ENCODE measurements at places on chromosomes 5 and 9. TPM values are rescaled to one million over a fixed set of nuclear protein-coding genes. Genes with fewer than 3 reads are reported as not detected.

- H3K4me1 ChIP-seq = no peaks in the 10 kb centered on the region
- no peak overlapping the region for H3K27ac ChIP-seq
- no peak overlapping the region for H3K4me3 ChIP-seq
- H3K36me3 ChIP-seq = no peaks in the 10 kb centered on the region
- peak; percentile 71 for DNase-seq
Measured at GRCh38 chr5:58849921-58850667, 267.2 kb downstream of the RAB3C start.

- H3K27me3 ChIP-seq = no peaks in the 10 kb centered on the region
- H3K4me1 ChIP-seq = peaks cover 86% of the 10 kb centered on the region
- peak overlapping the region; percentile 95 for H3K27ac ChIP-seq
- H3K36me3 ChIP-seq = peaks cover 8% of the 10 kb centered on the region
- H3K4me3 ChIP-seq = no peak overlapping the region
- DNase-seq = peak; percentile 65
Measured at GRCh38 chr9:95023217-95024003, 294.1 kb downstream of the FANCC start.

- H3K36me3 ChIP-seq = no peaks in the 10 kb centered on the region
- no peaks in the 10 kb centered on the region for H3K4me1 ChIP-seq
- no peaks in the 10 kb centered on the region for H3K27me3 ChIP-seq
- no peak overlapping the region for H3K27ac ChIP-seq
- no peak overlapping the region for H3K4me3 ChIP-seq
Measured at GRCh38 chr5:61969347-61969746, 336.7 kb upstream of the KIF2A start.

- no peaks in the 10 kb centered on the region for H3K4me1 ChIP-seq
- no peak for DNase-seq
- no peaks in the 10 kb centered on the region for H3K27me3 ChIP-seq
Measured at GRCh38 chr9:85431339-85432102, 310.2 kb downstream of the AGTPBP1 start.

DNA sequence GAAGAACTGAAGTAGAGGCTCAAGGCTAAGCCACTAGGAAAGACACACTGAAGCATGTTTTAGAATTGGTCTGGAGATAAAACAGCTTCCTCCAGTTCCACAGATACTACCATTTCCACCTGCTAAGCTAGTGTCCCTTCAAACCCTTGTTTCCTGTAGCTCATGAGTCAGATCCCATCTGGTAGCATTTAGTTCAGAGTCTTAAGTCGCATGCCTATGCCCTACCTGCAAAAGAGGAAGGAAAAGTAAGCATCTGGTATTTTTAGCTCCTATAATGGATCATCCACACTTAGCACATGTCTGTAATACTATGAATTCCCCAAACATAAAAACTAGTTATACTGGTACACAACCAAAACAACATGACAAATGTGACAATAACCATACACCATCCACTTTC is 92.1 kb downstream of the CDKN2A start:
- no peak overlapping the region for H3K27ac ChIP-seq
- no peaks in the 10 kb centered on the region for H3K27me3 ChIP-seq

GRCh38 chr9:131530546-131530919 is 530 bp downstream of the UCK1 start:
- H3K36me3 ChIP-seq = peaks cover 16% of the 10 kb centered on the region
- DNase-seq = peak; percentile 68
- peak overlapping the region; percentile 69 for H3K27ac ChIP-seq
- H3K4me3 ChIP-seq = peak overlapping the region; percentile 97
- peaks cover 4% of the 10 kb centered on the region for H3K4me1 ChIP-seq
- no peaks in the 10 kb centered on the region for H3K27me3 ChIP-seq

- H3K27me3 ChIP-seq = no peaks in the 10 kb centered on the region
- no peak overlapping the region for H3K27ac ChIP-seq
- H3K36me3 ChIP-seq = no peaks in the 10 kb centered on the region
- peaks cover 4% of the 10 kb centered on the region for H3K4me1 ChIP-seq
Measured at GRCh38 chr9:96376891-96377874, 6.3 kb downstream of the SLC35D2 start.

ARL14EPL gene
- total RNA-seq = not detected

SLC26A2 gene
- total RNA-seq = 3.1 TPM

RNF44 gene
- total RNA-seq = 17.2 TPM
